ENCODE measurements at places on chromosomes 4 and X.

DNA sequence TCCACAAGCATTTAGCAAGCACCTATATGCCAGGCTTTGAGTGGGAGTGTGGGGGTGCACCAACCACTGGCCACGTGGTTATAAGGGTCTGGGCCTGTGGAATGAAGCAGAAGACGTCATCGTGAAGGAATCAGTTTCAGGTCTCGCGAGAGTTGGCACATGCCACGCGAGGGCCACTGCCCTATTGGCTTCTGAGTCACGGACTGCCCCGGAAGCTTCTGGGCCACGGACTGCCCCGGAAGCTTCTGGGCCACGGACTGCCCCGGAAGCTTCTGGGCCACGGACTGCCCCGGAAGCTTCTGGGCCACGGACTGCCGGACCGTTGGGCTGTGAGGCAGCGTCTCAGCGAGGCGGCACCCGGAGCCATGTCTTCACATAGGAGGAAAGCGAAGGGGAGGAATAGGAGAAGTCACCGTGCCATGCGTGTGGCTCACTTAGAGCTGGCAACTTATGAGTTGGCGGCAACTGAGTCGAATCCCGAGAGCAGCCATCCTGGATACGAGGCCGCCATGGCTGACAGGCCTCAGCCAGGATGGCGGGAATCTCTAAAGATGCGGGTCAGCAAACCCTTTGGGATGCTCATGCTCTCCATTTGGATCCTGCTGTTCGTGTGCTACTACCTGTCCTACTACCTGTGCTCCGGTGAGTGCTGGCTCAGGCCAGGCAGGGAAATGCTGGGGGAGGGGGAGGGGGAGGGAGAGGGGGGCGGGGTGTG lies at the start of gene FMR1NB:
FMR1NB (plus strand) TSS at position 300 of the 715 bp plus-strand sequence; CDS start at position 366, 66 bp downstream.
- DNase-seq = no peak

DNA sequence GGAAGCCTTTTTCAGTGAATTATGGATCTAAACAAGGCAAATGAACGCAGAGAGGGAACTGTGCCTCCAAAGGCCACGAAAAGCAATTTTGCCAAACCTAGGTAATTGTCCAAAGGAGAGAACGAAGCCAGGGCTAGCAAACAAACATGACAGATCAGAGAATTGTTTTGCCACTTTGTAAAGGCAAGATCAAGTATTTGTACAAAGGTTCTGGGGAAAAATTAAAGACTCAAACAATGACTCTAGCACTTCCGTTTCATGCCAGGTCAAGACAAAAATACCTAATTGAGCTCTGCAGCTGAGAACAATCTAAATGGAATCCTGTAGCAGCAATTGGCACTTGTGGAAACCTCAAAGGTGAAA lies 8.5 kb downstream of the RBM47 start:
- no peak for DNase-seq

GRCh38 chr4:87304745-87305432 lies 17.8 kb downstream of the HSD17B13 start:
- no peak for DNase-seq

DNA sequence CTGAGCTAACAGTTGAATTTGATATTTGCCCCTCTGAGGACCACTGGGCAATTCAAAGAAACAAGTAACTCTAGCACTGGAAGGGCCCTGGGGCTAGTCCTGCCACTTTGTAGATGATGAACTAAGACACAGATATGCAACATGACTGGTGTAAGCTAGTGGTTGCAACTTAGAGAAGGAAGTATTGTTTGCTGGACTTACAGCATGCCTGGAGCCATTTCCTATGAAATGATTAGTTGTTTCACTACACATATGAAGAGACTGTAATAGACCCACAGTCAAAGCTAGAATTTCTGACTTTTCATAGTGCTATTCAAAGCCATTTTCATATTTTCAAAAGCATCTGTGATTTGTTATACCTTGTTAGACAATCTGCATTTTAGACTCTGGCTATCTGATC lies 96.2 kb downstream of the TSPAN7 start:
- no peak for DNase-seq

- no peak for DNase-seq
Measured at GRCh38 chrX:149829751-149830191, 48.0 kb downstream of the MAGEA9 start.

- no peak for DNase-seq
Measured at GRCh38 chrX:129981752-129982299, 609 bp upstream of the BCORL1 start.

DNA sequence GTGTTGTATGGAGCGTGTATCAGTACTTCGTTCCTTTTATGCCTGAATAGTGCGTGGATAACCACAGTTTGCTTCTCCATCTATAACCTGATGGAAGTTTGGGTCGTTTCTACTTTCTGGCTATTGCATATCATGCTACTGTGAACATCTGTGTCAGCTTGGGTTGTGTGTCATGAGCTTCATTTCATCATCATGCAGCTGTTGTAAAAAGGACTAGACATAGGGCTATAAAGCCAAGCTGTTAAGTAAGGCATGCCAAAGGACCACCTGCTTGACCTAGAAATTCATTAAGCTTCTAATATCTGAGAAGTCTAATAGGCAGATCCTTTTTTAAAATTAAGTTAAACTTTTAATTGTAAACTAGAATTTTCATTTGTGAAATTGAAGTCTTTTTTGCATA lies 18.4 kb downstream of the SMS start:
- no peak for DNase-seq

- no peak for DNase-seq
Measured at GRCh38 chr4:73067971-73068394, 1.5 kb downstream of the COX18 start.

DNA sequence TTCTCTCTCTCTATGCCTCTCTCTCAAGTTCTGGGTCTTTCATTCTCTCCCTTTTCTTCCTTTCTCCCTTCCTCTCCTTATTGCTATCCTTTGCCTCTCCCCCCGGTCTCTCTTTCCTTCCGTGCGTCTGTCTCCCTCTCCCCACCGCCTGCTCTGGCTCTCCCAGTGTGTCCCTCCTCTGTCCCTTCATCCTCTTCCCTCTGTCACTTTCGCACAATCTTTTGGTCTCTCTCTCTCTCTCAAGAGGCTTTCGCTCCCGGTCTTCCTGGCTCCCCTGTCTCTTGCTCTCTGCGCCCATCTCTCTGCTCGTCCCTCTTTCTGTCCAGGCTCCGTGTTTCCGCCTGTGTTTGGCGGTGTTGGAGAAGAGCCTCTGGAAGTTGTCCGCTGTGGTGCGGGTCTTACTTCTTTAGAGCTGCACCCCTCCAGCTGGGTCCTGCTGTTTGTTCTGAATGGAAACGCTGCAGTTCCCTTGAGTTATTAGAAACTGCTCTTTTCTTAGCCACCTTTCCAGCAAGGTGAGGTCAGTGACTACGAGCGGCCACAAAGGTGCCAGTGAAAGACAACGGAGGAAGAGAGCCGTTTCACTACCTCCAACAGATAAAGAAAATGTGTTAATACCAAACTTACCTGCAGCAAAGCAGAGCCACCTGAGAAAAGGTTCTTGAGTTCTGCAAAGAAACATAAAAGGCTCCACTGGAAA lies 1.1 kb downstream of the BMPR1B start:
- no peak for DNase-seq

DNA sequence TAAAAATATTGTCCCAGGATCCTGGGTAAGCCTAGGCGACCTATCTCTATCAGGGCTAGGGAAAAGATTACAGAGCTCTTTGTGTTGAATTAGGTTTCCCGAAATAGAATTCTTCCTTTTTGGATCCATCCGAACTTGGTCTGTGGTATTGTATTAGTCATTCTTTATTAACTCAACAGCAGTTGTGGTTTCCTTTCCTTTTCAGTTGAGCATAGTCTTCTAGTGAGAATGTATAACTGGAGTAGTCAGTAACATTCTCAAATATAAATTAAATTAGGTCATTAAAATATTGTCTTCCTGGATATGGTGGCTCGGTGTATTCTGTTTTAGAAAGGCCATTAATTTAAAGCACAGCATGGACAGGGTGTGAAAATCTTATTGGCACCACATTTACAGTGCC lies 520.4 kb downstream of the NLGN4X start:
- no peak for DNase-seq

DNA sequence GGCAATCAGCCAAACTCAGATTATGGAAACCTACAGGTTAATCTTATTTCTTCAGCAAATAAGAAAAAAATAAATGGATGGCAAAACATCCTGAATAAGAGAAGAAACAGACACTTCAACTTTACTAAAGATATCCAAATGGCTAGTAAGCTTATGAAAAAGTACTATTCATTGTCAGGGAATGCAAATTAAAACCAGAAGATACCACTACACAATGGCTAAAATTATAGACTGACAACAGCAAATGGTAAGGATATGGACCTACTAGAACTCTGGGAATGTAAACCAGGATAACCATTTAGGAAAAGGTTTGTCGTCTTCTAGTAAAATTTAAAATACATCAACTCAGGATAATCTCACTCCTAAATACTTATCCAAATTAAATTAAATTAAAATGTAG lies 24.3 kb downstream of the GRSF1 start:
- no peak for DNase-seq

DNA sequence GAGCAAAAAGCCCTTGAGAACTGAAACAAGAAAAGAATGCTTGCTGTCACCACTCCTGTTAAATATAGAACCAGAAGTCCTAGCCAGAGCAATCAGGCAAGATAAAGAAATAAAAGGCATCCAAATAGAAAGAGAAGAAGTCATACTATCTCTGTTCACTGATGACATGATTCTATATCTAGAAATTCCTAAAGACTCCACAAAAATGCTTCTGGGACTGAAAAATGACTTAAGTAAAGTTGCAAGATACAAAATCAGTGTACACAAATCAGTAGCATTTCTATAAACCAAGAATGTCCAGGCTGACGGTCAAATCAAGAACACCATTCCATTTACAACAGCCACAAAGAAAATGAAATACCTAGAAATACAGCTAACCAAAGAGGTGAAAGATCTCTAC lies 552.7 kb upstream of the SLIT2 start:
- no peak for DNase-seq

DNA sequence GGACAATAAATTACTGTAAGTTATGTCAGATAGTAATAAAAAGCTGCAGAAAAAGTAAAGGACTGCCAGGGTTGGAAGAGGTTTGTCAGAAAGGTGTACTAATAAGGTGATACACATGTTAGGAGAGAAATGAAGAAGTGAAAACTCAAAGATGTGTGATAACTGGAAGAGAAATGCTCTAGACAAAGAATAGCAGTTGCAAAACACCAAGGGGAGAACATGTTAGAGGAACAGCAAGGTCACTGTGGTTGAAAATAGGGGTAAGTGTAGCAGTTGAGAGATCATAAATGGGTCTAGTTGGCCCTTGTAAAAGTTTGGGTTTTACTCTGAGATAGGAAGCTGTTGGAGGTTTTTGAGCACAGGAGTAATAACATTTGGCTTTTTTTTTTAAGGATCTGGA lies 46.9 kb downstream of the HSPA4L start:
- no peak for DNase-seq

DNA sequence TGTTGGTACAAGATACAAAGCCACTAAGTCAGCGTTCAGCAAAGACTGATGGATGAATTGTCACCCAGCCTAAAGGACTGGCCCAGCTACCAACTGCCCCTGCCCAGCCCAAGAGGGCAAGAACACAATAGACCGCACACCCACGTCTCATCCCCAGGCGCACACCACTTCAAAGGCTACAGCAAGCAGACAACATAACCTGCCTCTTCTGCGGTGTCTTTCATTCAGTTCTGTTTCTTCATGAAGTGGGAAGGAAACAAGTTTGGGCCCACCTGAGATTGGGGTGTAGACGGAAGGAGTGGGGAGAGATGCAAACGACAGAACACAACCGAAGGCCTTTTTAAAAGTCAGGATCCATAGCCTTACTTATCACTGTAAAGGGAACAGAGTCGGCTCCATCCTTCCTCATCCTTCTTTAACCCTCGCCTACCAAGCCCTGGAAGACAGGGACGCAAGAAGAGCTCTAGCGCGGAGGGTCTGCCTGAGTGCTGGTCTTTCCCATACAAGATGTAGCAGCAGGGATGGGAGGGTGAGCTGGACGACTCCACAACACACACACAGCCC lies 691 bp downstream of the SCARB2 start:
- DNase-seq = peak; percentile 22

DNA sequence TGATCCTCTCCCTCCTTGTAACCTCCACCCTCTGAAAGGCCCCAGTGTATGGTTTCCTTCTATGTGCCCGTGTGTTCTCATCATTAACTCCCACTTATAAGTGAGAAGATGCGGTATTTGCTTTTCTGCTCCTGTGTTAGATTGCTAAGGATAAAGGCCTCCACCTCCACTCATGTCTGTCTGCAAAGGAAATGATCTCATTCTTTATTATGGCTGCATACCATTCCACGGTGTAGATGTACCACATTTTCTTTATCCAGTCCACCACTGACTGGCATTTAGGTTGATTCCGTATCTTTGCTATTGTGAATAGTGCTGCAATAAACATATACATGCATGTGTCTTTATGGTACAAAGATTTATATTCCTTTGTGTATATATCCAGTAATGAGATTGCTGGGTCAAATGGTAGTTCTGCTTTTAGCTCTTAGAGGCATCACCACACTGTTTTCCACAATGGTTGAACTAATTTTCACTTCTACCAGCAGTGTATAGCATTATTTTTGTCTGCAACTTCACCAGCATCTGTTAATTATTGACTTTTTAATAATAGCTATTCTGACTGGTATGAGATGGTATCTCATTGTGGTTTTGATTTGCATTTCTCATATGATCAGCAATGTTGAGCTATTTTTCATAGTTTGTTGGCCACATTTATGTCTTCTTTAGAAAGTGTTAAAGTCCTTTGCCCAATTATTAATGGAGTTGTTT lies 1030.9 kb downstream of the FSTL5 start:
- DNase-seq = no peak

DNA sequence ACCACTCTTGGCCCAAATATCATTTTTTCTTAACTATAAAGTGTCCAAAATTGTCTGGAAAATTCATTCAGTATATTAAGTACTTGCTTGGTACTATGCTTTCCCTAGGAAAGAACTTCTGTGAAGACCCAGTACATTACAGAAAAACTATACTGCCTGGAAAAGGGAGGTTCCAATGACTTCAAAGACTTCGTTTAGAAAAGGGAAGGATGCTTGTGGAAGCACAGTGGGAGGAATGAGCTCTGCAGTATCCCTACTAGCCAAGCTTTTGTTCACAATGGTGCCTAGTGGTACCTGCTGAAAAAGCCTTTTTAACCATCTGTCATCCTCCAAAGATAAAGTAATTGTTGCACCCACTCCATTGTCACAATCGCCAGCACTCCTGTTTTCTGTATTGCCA lies 7.2 kb downstream of the TEC start:
- no peak for DNase-seq

- DNase-seq = no peak
Measured at GRCh38 chrX:19739683-19740082, 147.7 kb downstream of the SH3KBP1 start.

- DNase-seq = no peak
Measured at GRCh38 chr4:6313216-6313615, 43.6 kb downstream of the WFS1 start.

DNA sequence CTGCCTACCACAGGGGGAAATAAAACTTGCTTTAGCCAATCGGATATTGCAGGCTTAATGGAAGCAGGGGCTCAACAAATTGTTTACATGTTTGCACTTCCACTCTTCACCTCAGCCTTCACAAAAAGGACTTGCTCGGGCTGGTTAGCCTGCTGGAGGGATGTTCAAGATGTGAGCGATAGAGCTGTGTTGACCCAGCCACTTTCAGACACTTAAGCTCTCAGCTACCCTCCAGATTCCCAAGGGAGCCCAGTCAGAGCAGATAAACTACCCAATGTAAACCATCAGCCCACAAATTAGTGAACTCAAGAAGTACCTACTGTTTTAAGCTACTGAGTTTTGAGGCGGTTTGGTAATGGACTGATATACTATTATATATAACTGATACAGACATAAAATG lies 508.4 kb upstream of the FTHL17 start:
- DNase-seq = no peak

- no peak for DNase-seq
Measured at GRCh38 chr4:19636451-19636850, 615.3 kb upstream of the SLIT2 start.

All from activated effector memory CD4-positive, alpha-beta T cell treated with Interleukin-2 at 50 U/mL for 16 hours (primary cell).